NCI-H748 treated with DMSO at 0.1 percent for 48 hours (cell line): ENCODE measurements at places on chromosomes 1 and 21.

DNA sequence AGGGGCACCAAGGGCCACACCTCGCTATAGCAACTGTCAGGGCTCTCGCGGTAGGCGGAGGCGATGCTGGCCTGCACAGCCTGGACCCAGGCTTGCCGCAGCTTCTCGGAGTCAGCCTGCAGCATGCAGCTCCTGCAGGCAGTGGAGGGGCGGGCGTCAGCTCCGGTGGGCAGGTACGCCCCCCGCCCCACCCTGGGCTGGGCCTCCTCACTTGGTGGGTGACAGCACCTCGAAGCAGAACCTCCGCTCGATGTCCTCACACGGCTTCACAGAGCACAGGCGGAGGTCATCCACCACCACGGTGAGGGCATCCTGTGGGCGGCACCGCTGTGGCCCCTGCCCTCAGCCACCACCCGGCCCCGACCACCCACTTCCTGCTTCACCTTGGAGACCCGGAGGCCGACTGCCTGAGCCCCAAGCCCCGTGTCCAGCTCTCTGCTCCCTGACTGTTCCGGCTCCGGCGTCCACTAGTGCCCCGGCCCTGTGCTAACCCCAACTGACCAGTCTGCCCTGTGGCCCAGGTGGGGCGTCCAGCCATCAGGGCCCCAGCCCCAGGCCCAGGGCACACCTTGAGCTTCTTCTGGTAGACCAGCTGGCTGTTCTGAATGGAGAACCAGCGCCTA lies 9.8 kb downstream of the ACAP3 start:
- no peak for DNase-seq

GRCh38 chr1:2582391-2582790 lies 4.2 kb upstream of the PRXL2B start:
- DNase-seq, result no peak

GRCh38 chr1:47656719-47657685 lies 219.2 kb downstream of the FOXD2 start:
- no peak for DNase-seq

GRCh38 chr1:99850459-99851291 lies 514 bp downstream of the AGL start:
- no peak for DNase-seq

GRCh38 chr1:179808503-179808902 lies 65.4 kb downstream of the FAM163A start:
- no peak for DNase-seq

- no peak for DNase-seq
Measured at GRCh38 chr1:154938604-154939399, 2.3 kb upstream of the PMVK start.

- DNase-seq, result no peak
Measured at GRCh38 chr1:29640428-29640785, 404.1 kb downstream of the PTPRU start.

- no peak for DNase-seq
Measured at GRCh38 chr1:165539306-165539705, 4.5 kb upstream of the LRRC52 start.

- no peak for DNase-seq
Measured at GRCh38 chr1:63423649-63424048, 56.2 kb downstream of the ALG6 start.

DNA sequence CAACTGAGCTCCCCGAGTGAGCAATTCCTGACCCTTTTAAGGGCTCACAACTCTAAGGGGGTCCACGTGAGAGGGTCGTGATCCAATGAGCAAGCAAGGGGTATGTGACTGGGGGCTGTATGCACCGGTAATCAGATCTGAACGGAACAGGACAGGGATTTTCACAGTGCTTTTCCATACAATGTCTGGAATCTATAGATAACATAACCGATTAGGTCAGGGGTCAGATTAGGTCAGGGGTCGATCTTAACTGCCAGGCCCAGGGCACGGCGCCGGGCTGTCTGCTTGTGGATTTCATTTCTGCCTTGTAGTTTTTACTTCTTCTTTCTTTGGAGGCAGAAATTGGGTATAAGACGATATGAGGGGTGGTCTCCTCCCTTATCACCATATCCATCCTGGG lies 30.7 kb upstream of the OPRD1 start:
- no peak for DNase-seq

- DNase-seq, result no peak
Measured at GRCh38 chr21:33238146-33238545, 8.4 kb downstream of the IFNAR2 start.

- DNase-seq, result no peak
Measured at GRCh38 chr1:67489643-67490042, 59.4 kb upstream of the SERBP1 start.

DNA sequence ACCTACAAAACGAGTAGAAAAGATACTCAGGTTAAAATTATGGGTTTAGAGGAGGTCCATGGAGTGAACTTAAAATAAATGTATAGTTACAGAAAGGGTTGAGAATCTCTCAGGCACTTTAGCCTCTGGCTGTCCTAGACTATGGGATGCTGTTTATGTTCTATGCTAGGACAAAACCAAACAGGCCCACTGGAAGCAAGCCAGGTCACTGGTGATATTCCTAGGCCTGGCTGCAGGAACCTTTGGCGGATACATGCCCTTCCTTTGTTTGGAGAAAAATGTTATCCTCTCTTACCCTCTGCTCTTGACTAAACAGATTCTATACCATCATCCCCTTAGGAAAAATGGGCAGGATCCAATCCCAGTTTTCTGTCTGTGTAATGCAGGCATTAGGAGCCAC lies 90.7 kb upstream of the DUSP10 start:
- DNase-seq, result no peak

DNA sequence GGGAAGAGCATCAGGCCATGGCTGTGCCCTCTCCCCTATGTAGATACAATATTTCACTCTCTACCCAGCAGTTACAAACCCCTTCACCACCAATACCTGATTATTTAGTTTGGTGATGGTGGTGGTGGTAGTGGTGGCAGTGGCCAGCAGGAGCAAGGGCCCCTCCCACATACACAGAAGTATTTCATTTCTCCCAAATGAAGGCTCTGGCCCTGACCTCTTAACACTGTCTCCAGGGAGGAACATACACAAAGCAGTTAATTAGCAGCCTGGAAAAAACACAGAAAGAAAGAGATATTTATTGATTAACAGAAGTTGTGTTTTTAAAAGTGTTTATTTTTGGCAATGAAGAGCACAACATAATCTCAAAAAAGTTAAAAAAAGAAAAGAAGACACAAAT lies 212.7 kb upstream of the SAMSN1 start:
- DNase-seq, result no peak

DNA sequence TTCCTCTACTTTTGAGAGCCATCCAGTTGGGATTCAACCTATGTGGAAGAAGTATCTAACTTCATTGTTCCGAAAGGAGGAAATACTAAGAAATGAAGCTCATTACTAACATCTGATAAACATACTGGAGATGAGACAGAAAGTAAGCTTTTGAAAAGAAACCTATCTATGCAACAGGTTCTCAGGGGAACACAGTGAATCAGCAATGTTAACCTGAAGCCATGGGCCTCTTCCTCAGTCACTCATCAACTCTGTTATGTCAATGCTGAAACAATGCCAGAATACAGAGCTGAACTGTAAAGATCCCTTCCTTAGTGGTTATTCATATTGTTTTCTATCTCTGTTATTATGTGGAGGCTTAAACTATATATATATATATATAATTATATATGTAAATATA lies 55.5 kb upstream of the ESRRG start:
- no peak for DNase-seq

- no peak for DNase-seq
Measured at GRCh38 chr1:2393471-2393877, 1.8 kb downstream of the RER1 start.

- DNase-seq, result no peak
Measured at GRCh38 chr1:113830039-113830438, 17.8 kb upstream of the RSBN1 start.

- DNase-seq, result no peak
Measured at GRCh38 chr1:15264769-15265168, 17.7 kb downstream of the FHAD1 start.

DNA sequence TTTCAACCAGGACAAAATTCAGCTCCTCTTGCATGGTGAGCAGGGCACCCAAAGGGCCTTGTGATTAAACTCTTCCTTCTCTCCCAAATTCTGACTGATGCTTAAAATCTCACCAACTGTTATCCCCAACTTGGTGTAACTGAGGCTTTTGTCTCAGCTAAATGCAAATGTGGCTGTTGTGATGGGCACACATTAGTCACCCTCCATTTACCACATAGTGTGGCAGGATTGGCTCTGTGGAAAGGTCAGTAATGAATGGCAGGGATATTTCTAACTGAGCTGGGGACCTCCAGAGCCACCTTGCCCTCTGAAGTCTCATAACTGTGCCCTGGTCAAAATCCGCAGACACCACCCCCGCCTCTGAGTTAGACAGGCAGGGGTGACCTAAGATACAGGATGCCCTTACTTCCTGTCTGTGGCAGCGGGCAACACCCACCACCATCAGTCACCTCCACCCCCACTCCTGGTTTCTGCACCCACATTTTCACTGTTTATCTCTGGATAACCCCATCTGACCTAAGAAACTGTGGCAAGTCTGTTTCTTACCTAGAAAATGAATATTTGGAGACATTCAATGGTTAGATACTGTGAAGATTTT lies 25.4 kb upstream of the RGS16 start:
- no peak for DNase-seq

GRCh38 chr21:34027721-34028461 lies 45.5 kb upstream of the MRPS6 start:
- no peak for DNase-seq
